T47D (cell line): ENCODE measurements at places on chromosomes 5 and 9.

DNA sequence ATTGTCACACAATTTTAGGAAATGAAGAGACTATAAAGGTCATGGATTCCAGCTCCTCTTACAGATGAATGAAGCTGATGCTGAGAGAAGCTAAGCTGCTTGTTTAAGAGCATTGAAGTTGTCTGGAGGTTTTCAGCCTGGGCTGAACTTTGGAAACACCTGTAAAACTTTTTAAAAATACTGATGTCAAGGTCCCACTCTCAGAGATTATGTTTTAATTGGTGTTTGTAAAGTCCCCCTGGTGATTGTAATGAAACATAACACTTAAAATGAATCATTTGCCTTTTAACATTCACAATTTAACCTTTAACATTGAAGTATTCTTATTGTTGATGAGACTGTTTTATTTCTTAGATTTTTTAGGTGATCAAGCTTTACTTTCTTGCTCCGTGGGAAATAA, 16.4 kb downstream of the RAD23B start:
- DNase-seq = no peak

DNA sequence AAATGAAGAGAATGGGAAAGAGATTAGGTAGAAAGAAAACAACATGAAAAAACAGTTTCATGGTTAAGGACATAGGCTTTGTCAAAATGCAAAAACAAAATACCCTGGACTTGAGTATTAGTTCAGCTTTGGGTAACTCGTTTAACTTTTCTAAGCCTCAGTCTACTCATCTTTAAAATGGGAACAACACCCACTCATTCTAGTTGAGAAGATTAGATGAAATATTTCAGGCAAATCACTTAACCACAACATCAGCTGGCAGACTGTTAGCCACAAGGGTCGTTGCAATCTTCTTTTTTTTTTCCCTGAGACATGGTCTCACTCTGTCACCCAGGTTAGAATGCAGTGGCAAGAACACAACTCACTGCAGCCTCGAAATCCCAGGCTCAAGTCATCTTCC, 185.6 kb downstream of the DCP2 start:
- DNase-seq = no peak

DNA sequence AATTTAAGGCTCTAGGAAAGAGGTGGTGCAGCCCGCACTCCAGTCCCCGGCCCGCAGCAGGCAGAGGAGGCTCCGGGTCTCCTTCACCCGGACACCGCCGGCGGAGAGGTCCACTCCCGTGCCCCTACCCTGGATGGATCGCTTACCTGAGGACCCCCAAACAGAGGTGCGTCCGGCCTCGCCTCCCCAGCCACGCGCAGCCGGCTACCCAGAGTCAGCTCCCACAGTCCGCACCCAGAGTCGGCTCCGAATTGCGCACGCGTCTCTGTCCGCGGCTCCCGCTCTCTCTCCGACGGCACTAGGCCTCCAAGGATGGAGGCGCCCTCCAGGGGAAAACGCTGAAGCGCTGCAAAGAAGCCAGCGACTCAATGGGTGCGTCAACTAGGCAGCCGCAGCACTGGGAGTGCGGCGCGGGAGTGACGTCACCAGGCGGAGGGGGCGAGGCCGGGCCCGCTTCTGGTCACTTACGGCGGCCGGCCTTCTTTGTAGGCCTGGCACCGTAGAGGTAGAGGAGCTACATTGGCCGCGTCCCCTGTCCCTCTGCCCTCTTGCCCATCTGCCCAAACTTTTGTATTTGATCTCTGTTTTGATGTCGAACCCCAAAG, at the start of gene ELP1:
ELP1 (minus strand) TSS at position 407 of the 605 bp plus-strand sequence. CDS start 2,978 bp downstream, outside the sequence.
- DNase-seq = peak; percentile 94

- no peak for DNase-seq
Measured at GRCh38 chr9:101739311-101739710, 864 bp upstream of the GRIN3A start.

GRCh38 chr5:58551492-58551891, 31.4 kb upstream of the RAB3C start:
- no peak for DNase-seq

- DNase-seq = no peak
Measured at GRCh38 chr5:16886793-16887345, 49.2 kb downstream of the MYO10 start.

DNA sequence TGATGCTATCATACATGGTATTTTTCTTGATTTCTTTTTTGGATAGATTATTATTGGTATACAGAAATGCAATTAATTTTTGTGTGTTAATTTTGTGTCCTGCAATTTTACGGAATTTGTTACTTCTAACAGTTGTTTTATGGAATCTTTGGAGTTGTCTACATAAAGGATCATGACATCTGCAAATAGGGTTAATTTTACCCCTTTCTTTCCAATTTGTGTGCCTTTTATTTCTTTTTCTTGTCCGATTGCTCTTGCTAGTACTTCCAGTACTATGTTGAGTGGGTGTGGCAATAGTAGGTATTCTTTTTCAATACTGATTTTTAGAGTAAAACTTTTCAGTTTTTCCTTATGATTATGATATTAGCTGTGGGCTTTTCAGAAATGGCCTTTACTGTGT, 111.5 kb downstream of the MACROH2A1 start:
- no peak for DNase-seq

GRCh38 chr5:95995962-95996489, 34.4 kb upstream of the ELL2 start:
- DNase-seq = no peak

DNA sequence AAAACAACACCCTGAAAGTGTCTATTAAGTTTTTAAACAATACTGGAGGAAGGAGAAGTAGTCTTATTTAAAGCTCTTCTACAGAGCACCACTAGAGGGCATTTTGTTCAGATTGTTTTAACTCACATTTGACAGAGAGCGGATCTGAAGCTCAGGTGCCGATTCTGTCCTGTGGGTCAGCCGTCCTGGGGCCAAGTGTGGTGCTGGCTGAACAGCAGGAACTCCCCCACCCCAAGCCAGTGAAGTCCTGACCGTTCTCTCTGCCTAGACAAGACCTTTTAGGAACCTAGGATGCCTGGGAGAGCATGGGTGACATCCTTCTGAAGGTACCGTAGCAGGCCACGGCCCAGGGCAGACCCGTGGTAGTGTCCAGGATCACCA, 3.9 kb downstream of the EXOC3 start:
- DNase-seq = peak; percentile 90

DNA sequence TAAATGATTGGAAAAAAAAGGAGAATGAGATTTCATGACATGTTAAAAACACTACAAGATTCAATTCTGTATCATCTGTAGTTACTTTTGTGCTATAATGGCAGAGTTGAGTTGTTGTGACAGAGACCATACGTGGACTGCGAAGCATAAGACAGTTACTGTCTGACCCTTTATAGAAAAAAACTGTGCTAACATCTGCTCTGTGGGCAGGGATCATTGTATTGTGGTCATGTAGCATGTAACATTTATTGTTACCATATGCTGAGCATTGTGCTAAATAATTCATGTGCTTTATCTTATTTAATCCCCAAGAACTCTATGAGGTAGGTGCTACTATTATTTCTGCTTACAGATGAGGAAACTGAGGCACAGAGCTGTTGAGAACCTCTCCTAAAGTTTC, 147.3 kb upstream of the HMHB1 start:
- DNase-seq = no peak

- no peak for DNase-seq
Measured at GRCh38 chr5:149543361-149544027, 7.7 kb downstream of the CSNK1A1 start.
